RPMI7951 (cell line): ENCODE measurements at places on chromosomes 2 and 18.

- peak; percentile 62 for DNase-seq
These were observed 526.9 kb upstream of the ID2 start for GRCh38 chr2:8154936-8155335.

DNA sequence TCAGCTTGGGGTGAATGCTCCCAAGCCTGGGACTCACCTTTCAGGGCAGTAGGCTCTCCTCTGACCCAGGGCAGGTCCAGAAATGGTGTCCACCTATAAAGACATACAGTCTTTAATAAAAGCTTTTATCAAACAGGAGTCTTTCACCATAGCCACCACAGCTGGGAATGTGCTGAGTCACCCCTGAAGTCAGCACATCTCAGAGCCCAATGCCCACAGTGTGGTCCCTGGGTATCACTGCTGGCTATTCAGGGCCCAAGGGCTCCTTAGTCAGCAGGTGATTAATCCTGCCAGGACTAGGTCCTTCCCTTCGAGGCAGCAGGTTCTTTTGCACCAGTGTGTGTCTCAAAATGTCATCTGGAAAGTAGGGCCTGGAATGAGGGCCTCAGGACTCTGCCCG is 181.9 kb downstream of the MEMO1 start:
- DNase-seq: peak; percentile 80

DNA sequence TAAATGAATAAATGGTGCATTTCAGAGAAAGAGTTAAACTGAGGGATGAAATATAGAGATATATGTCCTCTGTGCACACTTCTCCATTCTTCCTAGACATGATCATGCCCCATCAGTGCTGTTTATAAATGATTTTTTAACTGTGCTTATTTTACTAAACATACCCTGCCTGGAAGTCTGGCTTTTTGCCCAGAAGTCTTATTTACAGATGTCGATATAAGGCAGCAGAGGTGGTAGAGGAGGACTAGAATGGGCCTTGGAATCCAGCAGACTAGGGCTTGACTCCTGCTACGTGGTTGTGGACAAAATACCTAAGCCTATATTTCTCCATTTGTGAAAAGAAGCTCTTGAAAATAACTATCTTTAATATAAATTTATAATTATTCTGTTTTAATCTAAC is 355.5 kb downstream of the RAD51AP2 start:
- DNase-seq: no peak

- no peak for DNase-seq
These were observed 162.5 kb downstream of the TTC32 start for GRCh38 chr2:19739256-19739655.

- no peak for DNase-seq
These were observed 35.2 kb downstream of the PRELID3A start for GRCh38 chr18:12442946-12443345.

DNA sequence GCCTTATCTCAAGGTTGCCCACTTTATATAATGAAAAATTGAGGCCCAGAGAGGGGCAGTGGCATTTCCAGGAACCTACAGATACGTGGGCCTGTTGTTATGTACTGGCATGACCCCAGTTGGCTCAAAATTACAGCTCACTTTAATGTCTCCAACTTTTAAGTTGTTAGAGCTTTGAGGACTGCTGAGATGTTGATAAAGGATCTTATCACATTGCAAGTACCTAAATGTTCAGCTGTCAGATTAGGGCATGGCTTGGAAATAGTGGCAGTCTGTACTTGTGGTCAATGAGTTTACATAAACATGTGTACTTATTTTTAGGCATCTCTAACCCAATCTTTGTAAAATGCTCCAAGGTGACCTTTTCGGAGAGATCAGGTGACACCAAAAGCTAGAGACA is 14.6 kb downstream of the SLC4A5 start:
- no peak for DNase-seq

GRCh38 chr2:138423745-138424144 is 77.8 kb upstream of the SPOPL start:
- no peak for DNase-seq

DNA sequence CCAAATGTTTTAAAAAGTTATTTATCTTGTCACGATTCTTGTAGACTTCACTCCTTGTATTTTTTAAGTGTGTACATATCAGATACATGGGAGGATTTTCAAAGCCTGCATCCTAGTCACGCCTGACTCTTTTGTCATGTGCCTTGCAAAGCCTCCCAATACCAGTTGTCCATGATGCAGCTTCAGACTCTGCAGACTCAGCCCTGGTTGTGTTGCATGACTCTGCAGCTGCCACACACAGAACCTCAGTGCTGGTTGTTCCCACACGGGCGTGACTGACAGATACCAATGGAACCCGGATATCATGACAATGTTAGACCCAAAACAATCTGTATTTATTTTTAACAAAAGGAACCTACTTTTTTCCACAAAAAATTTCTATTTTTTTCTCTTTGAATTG is 38.2 kb downstream of the TPO start:
- DNase-seq: no peak

- peak; percentile 23 for DNase-seq
These were observed 611 bp downstream of the ZNF512 start for GRCh38 chr2:27583390-27583915.

GRCh38 chr2:239198221-239198620 is 202.6 kb downstream of the HDAC4 start:
- no peak for DNase-seq

GRCh38 chr2:159256159-159256558 is 30.3 kb downstream of the WDSUB1 start:
- no peak for DNase-seq

DNA sequence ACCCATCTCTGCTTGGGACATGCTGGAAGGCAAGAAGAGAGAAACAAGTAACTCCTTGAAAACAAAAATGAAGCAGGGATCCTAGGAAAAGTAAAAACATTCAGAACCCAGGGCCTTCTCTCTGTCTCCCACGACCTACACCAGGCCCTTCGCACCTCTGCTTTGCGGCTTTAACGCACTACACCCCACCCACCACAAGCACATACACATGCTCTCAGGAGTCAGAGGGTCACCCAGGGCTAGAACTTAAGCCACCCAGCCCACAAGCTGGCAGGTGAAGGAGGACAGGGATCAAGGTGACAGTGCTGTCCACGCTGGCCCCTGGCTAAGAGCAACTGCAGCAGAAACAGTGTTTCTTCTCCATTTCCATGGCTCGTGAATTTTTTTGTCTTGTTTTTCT is 72.2 kb downstream of the BCL11A start:
- no peak for DNase-seq
